ENCODE measurements at places on chromosomes 7 and 10. TPM values are rescaled to one million over a fixed set of nuclear protein-coding genes. Genes with fewer than 3 reads are reported as not detected.

DNA sequence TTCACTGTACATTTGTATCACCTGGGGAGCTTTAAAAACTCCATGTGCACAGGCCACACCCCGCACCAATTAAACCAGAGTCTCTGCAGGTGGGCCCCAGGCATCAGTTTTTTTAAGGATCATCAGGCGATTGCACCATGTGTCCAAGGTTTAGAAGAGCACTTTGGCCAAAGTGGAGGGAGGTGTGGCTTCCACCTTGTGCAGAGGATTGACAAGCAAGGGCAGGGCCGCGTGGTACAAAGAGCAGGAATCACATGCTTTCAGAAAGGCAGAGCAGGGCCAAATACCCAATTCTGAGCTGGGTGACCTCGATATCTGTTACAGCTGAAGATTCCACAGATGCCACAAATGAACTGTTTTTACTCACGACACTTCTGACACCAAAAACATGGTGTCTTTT is 52.4 kb downstream of the NOC3L start:
- DNase-seq: no peak

DNA sequence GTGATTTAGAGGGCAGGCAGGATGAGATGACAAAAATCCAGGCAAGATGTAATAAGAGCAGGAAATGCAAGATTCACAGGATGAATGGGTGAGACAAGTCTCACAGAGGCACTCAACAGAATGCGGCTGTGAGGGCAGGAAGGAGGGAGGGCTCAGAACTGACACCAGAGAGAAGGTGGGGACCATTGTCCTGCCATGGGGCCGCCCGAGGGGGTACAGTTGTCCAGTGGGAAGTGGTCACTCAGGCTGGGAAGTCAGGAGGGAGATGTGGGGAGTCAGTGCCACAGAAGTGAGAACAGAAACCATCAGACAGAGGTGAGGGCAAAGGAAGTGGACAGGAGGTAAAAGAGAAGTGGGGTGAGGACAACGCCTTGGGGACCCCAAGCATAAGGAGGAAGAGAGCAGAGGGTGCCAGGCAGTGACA is 8.9 kb downstream of the HIP1 start:
- no peak for DNase-seq

UTF1 gene
- not detected for polyA plus RNA-seq

ZNF800 gene
- 16.5 TPM for polyA plus RNA-seq

DNA sequence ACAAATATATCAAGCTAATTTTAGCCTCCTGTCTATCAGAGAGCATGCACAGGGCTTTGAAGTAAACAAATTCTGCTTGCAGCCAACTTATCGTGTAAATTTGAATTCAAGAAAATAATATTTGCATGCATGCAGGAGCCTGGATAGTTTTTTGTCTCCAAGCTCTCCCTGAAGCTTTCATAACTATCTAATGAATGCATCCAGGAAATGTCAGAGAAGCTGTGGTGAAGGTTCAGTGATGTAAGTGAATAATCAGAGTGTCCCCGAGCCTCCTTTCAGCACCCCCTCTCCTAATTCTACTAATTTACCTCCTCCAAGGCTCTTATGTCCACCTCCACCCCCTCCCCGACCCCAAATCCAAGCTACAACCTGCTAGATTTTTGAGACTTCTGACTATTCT is 172.0 kb upstream of the ZNF32 start:
- no peak for DNase-seq

AZGP1 gene
- polyA plus RNA-seq: 13.2 TPM

DNA sequence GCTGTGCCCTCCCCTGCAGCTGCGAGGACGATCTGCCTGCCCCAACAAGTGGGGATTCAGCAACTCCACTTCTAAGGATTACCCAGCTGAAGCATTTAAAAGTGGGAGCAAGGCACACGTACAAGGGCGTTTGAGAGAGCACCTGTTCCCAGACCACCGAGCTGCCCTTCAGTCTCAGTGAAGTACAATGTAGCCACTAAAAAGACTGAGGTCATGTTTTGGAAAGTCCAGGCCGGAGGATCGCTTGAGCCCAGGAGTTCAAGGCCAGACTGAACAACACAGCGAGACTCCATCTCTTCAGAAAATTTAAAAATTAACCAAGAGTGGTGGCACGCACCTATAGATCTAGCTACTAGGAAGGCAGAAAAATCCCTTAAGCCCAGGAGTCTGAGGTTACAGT is 14.7 kb downstream of the NOS3 start:
- DNase-seq: no peak

GRCh38 chr10:42482411-42482810 is 156.0 kb downstream of the ZNF33B start:
- no peak for DNase-seq

GRCh38 chr7:113371416-113372043 is 253.2 kb upstream of the SMIM30 start:
- DNase-seq: no peak

- no peak for DNase-seq
These were observed 36.1 kb downstream of the DCLRE1C start for GRCh38 chr10:14917827-14918226.

FXYD4 gene
- 1.1 TPM for polyA plus RNA-seq

DNA sequence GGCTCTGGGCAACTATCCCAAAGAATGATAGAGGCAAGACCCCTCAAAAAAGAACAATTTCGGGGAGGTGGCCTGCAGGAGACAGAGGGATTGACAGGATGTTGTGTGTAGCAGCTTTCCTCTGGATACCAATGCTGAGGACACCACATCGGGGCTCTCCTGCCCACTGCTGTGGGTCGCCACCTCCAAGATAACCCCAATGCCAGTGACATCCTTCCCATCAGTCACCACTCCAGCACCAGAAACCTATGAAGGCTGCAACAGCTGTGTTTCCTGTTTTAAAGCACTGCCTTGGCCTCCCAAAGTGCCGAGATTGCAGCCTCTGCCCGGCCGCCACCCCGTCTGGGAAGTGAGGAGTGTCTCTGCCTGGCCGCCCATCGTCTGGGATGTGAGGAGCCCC is 17.6 kb downstream of the ARHGAP19 start:
- no peak for DNase-seq

DNA sequence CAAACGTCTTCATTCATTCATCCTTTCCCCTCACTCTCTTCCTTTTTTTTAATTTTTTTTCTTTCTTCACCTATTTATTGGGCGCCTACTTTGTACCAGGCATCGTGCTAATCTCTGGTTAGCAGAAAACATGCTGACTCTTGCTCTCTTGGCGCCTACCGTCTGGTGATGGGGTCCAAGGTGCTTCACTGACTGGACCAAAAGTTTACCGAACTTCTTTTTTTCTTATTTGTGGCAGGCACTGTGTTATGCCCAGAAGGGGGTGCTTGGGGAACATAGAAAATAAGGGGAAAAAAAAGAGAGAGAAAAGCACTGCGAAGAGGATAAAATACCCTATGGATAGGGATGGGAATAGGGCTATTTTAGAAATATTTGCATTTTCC is 505 bp upstream of the FAM204A start:
- DNase-seq: no peak

- no peak for DNase-seq
These were observed 16.9 kb downstream of the RPA3 start for GRCh38 chr7:7701527-7701926.

DNA sequence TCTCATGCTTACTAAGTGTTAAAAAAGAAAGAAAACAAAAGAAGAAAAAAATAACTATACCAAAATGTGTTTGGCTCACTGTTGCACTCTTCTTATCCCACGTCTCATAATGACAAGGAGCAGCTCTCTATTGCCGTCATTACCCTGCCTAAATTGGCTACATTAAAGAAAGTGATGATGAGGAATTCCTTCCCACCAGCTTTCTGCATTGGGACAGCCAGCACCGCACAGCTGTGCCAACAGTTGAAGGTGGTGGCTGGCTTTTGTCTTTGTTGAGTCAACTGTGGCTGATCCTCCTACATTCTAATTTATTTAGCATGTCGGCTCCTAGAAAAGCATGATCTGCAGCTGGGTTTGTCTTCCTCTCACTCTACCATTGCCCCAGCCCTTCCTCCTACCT is 751.8 kb downstream of the KCNMA1 start:
- no peak for DNase-seq

MBL2 gene
- polyA plus RNA-seq: not detected

SEMA4G gene
- 6.7 TPM for polyA plus RNA-seq

ASB10 gene
- 6.2 TPM for polyA plus RNA-seq

MICALL2 gene
- 6.3 TPM for polyA plus RNA-seq

- DNase-seq: no peak
These were observed 168.7 kb downstream of the CELF2 start for GRCh38 chr10:11186374-11186773.

OPN4 gene
- 1.9 TPM for polyA plus RNA-seq

GRCh38 chr7:104891949-104892348 is 122.1 kb upstream of the KMT2E start:
- DNase-seq: no peak

Measured in forelimb muscle (tissue), 1 donor.